AG09309 (cell line): ENCODE measurements at places on chromosomes 5 and 9.
A peak's percentile ranks its signal among the peaks of the same experiment; 100 is the strongest.

GRCh38 chr9:77131399-77131798, 45.9 kb upstream of the VPS13A start:
- no peak for DNase-seq

GRCh38 chr5:37839407-37840052, at the start of gene GDNF:
GDNF (minus strand) TSS chr5:37840041; CDS start chr5:37834796, 5,245 bp downstream.
- DNase-seq, result no peak

DNA sequence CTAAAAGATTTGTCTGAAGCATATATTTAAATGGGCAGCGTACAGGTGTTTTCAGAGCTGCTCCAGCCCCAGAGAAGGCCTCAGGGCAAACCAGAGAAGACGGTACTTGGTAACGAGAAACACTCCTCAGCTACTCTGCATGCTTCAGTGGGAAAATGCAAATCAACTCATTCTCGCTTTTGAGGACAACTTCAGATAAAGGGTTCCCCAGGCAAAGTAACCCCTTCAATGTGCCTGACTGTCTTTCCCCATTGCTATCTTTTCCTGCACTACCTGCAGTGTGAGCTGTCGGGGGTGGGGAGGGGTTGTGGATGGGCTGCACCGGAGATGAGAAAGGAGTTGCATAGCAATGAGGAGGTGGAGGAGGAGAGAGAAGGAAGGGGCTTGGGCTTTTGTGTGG, 339.7 kb upstream of the CLINT1 start:
- no peak for DNase-seq

DNA sequence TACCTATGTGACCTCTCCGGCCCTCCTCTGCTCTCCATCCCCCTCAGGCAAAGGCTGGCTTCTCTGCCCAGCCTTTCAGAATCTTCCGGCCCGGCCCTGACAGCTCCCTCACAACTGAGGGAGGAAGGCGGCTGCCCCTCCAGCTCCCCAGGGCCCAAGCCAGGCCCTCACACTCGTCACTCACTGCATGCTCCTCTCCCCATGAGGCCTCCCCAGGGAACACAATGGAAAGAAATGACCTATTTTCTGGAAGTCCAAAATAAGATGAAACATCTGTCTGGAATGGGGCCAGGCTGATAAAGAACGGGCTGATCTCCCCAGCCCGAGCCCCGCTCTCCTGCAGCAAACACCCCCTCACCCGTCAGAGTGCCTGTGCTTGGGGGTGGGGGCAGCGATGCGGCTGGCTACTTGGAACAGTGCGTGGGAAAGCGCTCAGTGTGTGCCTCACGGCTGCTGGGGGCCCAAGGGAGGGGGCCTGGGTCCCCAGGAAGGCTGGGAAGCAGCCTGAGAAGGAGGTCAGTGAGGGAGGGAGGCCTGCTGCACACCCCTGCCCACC, 11.3 kb downstream of the PDGFRB start:
- DNase-seq, result no peak

DNA sequence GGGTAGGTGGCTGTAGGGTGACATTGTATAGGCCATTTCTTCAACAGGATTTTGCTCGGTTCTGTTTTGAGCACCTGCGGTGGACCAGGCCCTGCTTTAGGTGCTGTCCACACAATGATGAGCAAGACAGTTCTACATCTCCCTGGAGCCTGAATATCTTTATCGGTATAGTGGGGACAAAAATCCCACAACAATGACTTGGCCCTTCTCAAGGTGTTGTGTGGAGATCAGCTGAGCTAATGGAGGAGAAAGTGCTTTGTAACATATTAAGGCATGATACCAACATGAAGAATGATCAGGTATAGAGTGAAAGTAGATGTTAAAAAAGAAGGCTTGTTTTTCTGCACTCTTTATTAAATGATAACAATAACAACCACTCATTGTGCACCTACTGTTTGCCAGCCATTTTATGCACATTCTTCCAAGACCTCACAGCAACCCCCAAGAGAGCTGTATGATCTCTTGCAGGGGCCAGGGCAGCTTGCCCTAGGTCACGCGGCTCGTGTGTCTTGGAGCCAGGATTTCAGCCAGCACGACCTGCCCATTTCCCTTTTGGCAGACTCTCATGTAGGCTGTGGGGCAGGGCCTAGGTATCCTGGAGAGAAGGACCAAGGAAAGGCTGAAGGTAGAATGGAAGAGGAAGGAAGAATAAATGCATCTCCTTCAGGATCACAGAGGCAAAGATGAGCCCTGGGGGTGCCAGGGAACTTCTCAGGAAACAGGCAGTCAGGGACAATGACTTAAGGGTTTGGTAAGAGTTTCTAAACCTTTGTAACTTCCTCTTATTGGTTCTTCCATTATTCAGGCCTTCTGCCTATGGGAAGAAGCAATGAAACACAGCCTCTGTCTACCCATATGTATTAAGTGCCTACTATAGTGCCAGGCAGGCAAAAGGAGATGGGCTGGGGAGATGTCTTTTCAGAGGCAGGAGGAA, 50.0 kb upstream of the PPARGC1B start:
- DNase-seq, result no peak

DNA sequence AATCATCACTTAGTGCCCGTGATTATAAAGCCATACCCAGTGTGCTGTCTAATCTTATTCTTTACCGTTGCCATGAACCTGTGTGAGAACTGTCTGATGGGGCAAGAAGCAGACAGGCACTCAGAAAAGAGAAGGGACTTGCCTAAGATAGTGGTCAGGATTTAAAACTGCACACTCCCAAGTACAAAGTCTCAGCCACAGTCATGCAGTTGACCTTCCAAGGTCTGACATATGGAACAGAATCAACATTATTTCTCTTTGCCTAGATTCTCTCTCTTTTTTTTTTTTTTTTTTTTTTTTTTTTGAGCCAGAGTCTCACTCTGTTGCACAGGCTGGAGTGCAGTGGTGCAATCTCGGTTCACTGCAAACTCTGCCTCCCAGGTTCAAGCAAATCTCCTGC, 1.9 kb upstream of the PPP2CA start:
- no peak for DNase-seq

DNA sequence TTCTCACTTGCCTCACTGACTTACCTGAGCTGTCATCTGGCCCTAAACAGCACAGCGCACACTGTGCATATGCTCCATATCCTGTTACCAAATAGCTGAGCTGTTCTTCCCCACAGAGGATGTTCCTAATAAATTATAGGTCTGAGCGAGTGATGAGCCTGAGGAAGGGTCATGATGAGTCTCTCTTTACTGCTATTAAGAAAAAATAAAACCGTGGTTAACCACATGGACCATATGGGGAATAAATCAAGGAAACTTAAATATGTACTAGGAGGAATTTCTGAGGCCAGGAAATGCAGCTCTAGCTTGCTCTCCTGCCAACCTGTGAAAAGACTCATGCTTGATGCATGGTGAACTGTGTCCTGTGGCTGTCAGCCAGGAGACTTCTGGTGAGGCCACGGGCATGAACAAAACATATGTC, 424.8 kb upstream of the DMAC1 start:
- DNase-seq, result no peak

DNA sequence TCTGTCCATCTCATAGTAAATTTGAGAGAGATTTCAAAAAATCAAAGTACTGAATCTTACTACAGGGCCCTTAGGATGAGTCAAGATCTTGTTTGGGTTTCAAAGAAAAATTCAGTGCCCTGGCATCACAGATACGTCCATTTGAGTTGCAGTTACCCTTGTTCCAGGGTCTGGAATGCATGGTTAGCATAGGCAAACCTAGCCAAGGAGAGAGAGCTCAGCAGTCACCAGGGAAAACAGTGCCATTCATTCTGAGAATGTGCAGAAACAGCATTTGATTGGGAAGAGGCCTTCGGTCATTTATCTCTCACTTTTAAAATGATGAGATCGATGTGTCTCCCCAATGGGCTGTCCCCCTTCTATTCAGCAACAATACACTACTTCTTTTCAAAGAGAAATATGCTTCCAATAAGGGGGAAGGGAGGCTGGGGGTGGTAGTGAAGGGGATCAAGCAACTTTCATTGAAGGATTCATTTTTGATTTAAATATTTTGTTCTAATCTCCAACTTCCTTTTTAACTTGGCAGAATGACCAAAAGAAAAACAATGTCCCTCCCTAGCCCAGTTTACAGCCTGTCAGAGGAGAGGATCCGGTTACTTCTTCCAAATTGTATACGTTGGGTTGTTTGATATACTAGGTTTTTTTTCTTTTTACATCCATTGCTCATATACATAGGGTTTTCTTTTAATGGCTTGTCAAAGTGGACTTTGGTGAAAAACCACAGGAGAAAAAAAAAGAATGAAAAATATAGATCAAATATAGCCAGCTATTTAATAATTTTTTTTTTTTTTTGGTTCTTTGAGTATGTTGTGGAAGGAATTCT, 491.1 kb downstream of the CCDC171 start:
- DNase-seq, result no peak

GRCh38 chr9:76562511-76562911, 103.5 kb downstream of the GCNT1 start:
- DNase-seq, result peak; percentile 82

- no peak for DNase-seq
These were observed 237.6 kb upstream of the ZNF462 start for GRCh38 chr9:106625259-106625789.

DNA sequence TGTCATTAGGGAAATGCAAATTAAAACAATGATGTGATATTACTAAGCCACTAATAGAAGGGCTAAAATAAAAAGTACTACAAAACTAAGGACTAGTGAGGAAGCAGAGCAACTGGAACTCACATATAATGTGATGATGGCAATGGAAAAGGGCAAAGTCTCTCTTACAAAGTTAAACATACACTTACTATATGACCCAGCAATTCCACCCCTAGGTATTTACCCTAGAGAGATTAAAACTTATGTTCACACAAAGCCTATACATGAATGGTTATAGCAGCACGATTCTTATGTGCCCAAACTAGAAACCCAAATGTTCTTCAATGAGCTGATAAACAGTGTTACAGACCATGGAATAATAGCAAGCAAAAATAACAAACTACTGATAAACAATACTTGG, 643.7 kb downstream of the TLE1 start:
- no peak for DNase-seq

DNA sequence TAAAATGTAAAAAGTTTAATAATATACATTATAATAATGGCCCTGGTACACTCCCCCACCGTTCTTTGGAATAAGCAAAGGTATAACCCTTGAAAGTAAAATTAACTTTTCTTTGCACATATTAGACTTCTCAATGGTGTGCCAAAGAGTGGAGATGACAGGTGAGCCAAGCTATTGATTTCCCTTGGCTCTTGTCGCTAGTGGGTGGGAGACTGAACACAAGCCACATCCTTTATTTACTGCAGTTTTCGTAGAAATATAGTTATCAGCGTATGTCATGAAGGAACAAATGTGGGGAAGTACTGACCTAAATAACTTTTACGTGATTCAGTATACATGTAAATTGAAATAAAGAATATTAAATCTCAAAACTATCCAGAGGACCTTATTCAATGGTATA, 549.3 kb downstream of the RAB3C start:
- no peak for DNase-seq
